ENCODE measurements at places on chromosomes 1 and 21. TPM values are rescaled to one million over a fixed set of nuclear protein-coding genes. Genes with fewer than 3 reads are reported as not detected.

The NAXE gene
- total RNA-seq, result 93.6 TPM

The ACADM gene
- 65.1 TPM for total RNA-seq

The TYW3 gene
- total RNA-seq, result 33.5 TPM

The ELAVL4 gene
- total RNA-seq, result 0.23 TPM

The CD1C gene
- total RNA-seq, result not detected

The KRTAP21-2 gene
- total RNA-seq, result not detected

The TMEM51 gene
- 34.7 TPM for total RNA-seq

The COL11A1 gene
- not detected for total RNA-seq

The CDCA8 gene
- 1.1 TPM for total RNA-seq

The MTARC2 gene
- total RNA-seq, result 32.5 TPM

The NMNAT2 gene
- total RNA-seq, result 2.0 TPM

The WDR64 gene
- not detected for total RNA-seq

The PRKAA2 gene
- 63.2 TPM for total RNA-seq

The ABCD3 gene
- total RNA-seq, result 28.9 TPM

The NOS1AP gene
- total RNA-seq, result 4.2 TPM

The CYP2J2 gene
- not detected for total RNA-seq

The ARHGAP29 gene
- total RNA-seq, result 78.4 TPM

The RIPPLY3 gene
- not detected for total RNA-seq

The PTPN14 gene
- total RNA-seq, result 92.7 TPM

The WNT4 gene
- total RNA-seq, result 0.12 TPM

The GBP6 gene
- 16.7 TPM for total RNA-seq

The KCNT2 gene
- total RNA-seq, result 6.5 TPM

The TAS1R1 gene
- total RNA-seq, result not detected

The SV2A gene
- total RNA-seq, result 6.2 TPM
